Right cardiac atrium (tissue), 5 donors: ENCODE measurements at places on chromosomes 13 and 19.

GRCh38 chr19:20926796-20927195, 3.7 kb downstream of the ZNF85 start:
- DNase-seq, result no peak

GRCh38 chr19:17847538-17848366, at the start of gene JAK3:
Gene JAK3 (minus strand): TSS chr19:17847982. CDS start chr19:17844417, 3,565 bp downstream.
- DNase-seq, result peak; percentile 88

DNA sequence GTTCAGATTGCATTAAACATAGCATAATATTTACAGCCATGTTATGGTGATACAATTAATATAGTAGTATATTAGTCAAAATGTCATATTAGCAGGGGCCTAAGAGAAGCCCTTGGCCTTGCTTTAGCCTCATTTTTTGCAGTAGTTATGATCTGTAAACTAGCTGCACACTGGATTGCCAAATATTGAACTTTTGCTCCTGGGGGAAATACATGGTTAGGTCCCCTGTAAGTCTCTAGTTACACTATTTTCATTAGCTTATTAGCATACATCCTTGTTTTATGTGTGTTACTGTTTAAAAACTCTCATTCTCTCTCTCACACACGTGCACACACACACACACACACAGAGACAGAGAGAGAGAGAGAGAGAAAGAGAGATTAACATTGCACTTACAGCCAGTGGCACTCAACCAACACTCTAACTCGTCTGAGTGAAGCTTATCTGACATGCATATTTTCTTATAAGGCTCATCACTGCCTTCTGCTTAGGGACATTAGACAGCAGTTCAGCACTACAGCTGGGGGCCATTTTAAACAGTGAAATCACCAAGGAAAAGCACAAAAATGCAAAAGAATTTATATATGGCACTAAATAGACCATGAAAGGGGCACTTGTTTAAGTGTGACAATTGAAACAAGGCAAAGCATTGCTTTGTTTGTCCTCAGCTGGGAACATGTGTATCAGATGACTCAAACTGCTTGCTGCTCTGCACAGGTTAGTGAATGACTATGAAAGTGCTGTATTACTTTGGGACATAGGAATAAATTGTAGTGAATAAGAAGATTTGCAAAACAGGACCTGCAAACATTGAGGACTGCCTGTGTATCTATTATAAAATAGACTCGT, 278.7 kb downstream of the GPC6 start:
- no peak for DNase-seq

- no peak for DNase-seq
Observed at GRCh38 chr19:32744555-32745325, 25.2 kb downstream of the TDRD12 start.

GRCh38 chr13:52780092-52780491, 40.5 kb upstream of the CNMD start:
- DNase-seq, result no peak

- DNase-seq, result no peak
Observed at GRCh38 chr13:40475617-40476016, 190.8 kb downstream of the FOXO1 start.

- DNase-seq, result peak; percentile 81
Observed at GRCh38 chr19:14072535-14073260, at the start of gene MISP3. Gene MISP3 (plus strand): TSS chr19:14072786. CDS start chr19:14073310, 524 bp downstream.

DNA sequence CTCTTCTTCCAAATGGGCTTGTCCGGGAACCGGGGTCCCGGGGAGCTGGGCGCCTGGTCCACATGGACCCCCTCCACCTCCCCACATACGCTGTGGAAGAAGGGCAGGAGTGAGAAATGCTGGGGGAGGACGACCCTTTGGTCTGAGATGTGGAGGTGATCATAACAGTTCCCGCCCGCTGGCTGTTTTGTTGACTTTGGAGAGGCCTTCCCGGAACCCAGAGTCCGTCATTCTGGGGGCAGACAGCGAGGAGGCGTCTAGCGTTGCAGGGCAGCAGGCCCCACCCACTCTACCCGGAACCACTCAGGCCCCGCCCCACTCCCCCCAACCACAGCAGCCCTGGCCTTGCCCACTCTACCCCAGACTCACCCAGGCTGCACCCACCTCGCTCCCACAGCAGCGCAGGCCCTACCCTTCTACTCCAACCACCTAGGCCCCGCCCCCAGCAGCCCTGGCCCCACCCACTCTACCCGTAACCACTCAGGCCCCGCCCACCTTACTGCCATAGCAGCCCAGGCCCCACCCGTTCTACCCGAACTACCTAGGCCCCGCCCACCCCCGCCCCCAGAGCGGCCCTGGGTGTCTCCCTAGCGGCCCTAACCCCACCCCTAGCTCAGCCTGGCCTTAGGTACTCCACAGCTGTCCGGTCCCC, 7.1 kb downstream of the GPR108 start:
- peak; percentile 80 for DNase-seq

GRCh38 chr19:2170987-2171348, 7.2 kb downstream of the DOT1L start:
- DNase-seq, result no peak

- peak; percentile 88 for DNase-seq
Observed at GRCh38 chr19:33406521-33407139, 33.1 kb downstream of the CEBPG start.

DNA sequence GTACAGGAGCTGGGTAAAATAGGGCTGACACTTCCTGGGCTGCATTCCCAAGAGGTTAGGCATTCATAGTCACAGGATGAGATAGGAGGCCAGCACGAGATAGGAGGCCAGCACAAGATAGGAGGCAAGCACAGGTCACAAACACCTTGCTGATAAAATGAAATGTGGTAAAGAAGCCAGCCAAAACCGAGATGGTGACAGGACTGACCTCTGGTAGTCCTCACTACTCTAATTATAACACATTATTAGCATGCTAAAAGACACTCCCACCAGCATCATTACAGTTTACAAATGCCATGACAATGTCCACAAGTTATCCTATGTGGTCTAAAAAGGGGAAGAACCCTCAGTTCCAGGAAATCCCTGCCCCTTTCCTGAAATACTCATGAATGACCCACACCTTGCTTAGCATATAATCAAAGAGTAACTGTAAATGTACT, 20.9 kb upstream of the IGSF23 start:
- no peak for DNase-seq

GRCh38 chr19:36686365-36687213, 823 bp upstream of the ZNF567 start:
- peak; percentile 18 for DNase-seq

GRCh38 chr13:104683789-104684188, 1617.6 kb upstream of the SLC10A2 start:
- DNase-seq, result no peak

DNA sequence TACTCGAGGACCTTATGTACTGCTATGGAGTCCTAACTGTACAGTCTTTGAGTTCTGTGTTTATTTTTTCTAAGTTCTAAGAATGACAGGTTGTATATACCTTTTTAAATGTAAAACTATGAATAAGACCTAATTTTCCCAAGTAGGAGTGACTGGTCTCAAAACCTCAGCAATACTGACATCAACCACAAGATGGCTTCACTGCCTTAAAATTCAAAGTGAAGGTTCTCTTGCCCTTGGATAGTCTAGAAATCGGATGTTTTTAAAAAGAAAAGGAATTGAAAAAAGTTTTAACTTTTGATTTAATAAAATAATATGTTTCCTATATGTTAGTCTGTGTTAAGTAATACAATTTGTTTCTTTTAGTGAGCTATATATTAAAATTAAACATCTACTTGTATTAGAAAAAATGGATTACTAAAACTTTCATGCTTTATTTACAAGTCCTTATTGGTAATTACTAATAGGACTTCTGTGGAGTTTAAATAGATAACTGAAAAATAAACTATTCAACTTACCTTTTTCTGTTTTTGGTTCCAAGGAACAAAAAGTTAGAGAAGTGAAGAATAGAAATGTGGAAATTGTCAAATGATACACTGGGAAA, 52.0 kb downstream of the TDRD3 start:
- DNase-seq, result no peak

DNA sequence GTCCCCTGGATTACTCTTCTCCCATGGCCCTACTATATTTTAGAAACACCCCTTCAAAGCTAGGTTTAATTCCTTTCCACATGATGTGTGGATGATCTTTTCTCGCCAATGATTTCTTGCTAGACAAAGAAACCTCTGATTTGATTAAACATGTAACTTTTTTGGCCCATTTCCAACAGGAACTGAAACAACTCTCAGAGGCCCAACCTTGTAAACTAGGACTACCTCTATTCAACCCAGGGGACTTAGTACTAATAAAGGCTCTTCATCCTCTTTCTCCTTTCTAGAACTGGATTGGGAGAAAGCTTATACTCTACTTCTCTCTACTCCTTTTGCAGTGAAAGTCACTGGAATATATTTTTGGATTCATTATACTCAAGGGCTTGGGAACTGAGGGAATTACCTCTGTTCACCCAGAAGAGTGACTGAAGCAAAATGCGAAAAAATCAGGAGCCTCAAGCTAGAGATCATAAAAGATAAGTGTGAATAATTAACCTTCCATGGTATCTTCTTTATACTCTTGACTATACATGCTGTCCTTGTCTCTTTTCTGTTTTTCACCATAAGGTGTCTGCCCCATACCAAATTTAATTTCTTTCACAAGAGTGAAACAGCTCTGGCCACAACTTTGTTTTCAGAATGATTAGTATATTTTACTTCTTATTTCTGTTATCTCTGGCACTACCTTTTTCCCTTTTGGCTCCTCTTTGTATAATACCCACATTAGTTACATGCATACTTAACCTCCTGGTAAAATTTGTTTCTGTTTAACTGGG, 977.6 kb downstream of the SLITRK5 start:
- DNase-seq, result no peak

DNA sequence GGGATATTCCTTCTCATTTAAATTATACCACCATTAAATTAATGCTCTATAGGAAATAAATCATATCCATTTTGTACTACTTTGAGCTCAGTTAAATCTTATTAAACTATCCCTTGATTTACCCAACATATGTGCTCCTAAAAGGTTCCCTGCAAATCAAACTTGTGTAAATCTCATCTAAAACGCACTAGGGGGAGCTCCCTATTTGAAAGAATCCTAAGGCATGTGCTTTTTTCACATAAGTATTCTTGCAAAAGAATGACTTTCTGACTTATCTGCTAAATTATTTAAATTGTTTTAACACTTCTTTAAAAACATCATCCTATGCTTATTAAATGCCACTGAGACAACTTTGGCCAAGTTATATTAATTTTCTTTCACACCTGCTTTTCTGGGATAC, 7.9 kb downstream of the INTS6 start:
- no peak for DNase-seq

- no peak for DNase-seq
Observed at GRCh38 chr19:58243351-58243750, 14.6 kb downstream of the ZNF544 start.

DNA sequence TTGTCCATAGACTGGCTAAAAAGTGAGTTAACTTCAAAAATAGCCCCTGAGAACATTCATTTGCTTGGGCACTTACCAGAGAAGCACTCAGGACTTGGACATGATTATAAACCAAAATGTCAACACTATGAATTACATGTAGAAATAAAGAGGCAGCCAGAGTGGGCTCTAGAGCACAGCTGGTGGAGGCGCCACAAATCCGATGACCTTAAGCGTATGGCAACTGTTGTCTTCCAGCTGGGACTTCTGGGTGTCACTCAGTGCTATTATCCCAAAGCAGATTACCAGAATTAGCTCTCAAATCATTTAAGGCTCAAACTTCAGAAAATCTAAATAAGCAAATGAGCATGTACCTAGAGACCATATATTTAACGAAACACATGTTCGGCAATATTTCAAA, 1255.5 kb upstream of the SLC10A2 start:
- no peak for DNase-seq

- DNase-seq, result no peak
Observed at GRCh38 chr19:48537541-48537940, 14.4 kb upstream of the SULT2B1 start.

DNA sequence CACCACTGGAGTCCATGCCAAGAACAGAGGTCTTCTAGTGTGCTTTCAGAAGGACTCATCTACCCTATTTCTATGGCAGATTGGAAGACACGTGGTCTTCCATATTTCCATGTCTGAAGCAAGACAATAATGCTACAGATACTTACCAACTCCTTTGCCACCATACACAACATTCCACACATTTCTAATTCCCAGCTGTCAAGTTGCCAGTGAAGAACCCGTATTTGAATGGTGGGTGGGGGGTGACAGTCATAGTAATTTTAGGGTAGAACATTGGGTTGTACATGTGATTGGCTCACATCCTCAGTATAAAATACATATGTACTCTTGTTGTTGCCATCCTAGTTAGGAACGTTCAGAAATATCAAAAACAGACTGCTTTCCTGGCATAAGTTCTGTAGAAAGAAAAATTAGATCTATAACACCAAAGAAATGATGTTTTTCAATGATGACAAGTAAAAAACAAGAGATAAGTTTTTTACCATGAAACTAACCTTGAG, 69.3 kb downstream of the LHFPL6 start:
- no peak for DNase-seq

GRCh38 chr13:113883921-113884804, 20.3 kb upstream of the GAS6 start:
- DNase-seq, result no peak

- DNase-seq, result no peak
Observed at GRCh38 chr13:80040981-80041317, 300.0 kb downstream of the SPRY2 start.

- DNase-seq, result peak; percentile 92
Observed at GRCh38 chr13:49495783-49496762, at the start of gene PHF11. Gene PHF11 (plus strand): TSS chr13:49495953. CDS start chr13:49496002, 49 bp downstream.

GRCh38 chr19:6947745-6948144, 60.4 kb downstream of the ADGRE1 start:
- DNase-seq, result no peak

DNA sequence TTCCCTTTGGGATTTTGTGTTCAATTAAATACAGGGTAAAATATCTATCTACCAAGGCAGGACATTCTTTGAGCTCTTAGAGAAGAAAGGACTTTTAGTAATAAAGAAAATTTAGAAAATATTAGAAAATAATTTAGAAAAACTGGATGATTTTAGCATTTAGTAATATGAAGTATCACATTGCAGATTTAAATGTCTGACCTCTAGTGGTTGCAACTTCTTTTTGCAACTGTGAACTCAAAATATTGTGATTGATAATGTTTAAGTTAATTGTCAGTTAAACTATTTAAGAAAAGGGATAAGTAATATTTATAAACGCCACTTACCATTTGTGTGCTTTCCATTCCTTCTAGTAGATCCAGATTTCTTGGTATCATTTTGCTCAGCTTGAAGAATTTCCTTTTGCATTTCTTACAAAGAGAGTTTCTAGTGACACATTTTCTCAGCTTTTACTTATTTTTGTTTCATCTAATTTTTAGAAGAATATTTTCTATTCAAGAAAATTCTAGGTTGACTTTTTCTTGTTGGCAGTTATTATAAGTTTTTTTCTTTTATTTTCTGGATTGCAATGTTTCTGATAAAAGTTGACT, 10.3 kb upstream of the POSTN start:
- no peak for DNase-seq

- no peak for DNase-seq
Observed at GRCh38 chr13:98848746-98849145, 96.3 kb upstream of the SLC15A1 start.
